Iris pigment epithelial cell (primary cell): ENCODE measurements at places on chromosomes 7 and 10.

DNA sequence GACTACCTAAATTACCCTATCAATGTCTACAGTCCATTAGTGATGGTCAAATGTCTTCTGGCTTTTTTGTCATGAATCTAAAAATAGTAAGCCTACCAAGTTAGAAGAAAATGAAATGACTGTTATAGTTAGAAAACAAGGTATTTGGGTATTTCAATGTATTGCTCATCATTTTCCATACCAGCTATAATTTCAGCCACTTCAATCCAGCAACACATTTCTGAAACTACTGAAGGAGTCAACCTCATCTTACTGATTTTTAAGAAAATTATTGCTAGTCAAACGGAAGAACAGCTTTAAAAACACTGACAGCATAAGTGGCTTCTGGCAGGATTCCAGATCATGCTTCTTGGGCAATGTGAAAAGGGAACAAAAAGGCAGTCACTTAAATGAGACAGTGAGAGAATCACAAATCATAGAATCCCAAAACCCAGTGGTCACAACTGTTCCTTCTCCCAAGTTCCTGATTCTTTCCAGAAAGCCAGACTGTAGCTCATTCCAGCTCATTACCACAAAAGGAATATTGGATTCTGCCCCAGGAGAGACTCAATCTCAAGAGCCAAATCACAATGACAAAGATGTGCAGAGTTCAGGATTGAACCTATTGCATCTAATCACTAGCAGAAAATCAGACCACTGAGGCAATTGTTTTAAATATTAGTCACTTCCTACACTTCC, 61.2 kb upstream of the LRRN3 start:
- peak; percentile 45 for DNase-seq

- DNase-seq, result no peak
Measured at GRCh38 chr10:121113385-121113696, 262.2 kb downstream of the WDR11 start.

DNA sequence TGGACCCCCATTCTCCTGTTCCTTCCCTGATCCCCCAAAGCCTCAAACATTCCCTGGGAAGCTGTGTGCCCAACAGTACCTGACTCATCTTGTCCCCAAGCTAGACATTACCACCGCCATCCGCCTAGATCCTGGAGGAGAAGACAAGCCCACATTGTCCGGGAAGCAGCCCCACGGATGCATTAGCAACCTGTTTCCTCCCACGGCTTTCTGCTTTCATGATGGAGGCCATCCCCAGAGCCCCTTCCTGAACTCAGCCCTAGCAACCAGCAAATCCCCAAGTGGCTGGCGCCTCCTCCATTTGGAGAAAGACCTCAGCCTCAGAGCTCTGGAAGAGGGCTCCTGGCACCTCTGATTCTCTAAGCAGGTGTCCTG, 2.3 kb upstream of the SLC29A3 start:
- DNase-seq, result no peak

- no peak for DNase-seq
Measured at GRCh38 chr7:94176694-94177200, 172.6 kb upstream of the BET1 start.

DNA sequence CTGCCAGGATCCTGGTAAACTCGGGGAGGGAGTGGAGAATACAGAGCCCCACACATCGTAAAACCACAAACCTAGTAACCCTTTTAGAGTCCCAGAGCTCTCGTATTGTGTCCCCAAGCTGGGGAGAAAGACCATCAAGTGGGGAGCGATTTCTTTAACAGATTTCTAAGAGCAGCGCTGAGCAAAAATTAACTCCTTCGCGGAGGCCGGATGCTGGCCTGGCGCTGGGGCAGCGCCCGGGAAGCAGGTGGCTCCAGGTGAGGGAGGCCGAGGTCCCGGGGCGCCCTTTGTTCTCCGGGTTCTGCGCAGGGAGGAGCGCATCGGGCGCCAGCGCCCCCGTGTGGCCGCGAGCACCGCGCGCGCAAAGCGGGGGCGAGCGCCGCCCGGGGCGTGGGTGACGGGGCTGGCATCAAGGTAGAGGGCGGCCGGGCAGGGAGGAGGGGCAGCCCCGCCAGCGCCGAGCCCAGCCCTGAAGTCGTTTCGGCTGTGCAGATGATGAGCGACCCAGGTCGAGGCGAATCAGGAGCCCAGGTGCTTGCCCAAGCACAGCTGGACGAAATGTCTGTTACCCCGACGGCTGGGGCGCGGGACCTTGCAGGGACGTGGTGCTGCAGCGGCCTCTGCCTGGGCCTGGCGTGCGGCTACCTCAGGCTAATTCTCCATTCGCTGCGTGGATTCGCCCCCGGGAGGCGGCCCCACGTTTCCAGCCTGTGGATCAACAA, 10.4 kb upstream of the FGFR2 start:
- DNase-seq, result no peak

DNA sequence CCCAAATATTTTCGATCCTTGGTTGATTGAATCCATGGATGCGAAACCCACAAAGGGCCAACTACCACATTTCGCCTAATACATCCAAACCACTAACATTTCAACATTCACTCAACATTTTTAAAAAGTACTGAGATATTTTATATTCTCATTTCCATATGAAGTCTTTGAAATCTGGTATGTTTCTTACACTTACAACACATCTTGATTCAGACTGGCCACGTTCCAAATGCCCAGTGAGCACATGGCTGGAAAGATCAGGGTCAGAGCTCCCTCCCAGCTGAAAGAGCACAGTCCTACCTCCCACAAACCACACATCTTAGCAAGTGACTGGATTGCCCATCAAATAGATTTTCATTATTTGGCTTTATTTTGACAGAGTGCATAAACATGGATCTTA, 18.9 kb downstream of the NCAPG2 start:
- DNase-seq, result peak; percentile 72

- peak; percentile 24 for DNase-seq
Measured at GRCh38 chr7:149245244-149245643, 5.8 kb downstream of the ZNF212 start.

GRCh38 chr7:112122144-112122543, 84.1 kb downstream of the DOCK4 start:
- no peak for DNase-seq

DNA sequence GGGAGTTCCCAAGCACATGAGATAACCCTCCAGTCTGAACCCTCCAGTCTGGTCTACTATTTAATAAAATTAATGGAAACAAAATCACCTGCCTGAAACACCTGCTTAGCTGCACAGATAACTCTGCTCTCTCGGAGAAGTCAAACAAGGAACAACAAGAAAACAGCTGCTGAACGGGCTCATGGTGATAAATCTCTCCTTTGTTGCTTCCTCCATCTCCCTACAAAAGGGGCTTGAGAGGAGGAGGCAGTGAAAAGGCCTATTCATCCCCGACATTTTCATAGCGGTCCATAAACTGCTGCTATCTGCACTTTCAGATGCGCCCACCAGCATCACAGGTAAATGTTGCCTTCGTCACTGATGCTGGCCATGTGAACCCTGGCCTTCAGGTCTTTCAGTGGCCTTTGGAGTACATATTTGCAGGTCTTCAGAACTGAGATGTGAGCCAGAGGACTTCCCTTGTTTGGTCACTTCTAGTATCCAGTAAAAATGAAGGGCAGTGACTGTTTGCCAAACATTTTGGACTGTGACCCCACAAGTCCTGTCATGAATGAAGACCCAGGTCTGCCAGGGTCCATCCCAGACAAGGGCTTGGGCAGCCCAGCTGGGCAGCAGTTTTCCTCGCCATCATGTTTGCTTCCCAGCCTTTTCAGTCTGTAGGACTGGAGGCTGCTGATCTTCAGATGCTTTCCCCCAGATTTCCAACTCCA, 15.9 kb downstream of the FKBP6 start:
- DNase-seq, result no peak

- peak; percentile 30 for DNase-seq
Measured at GRCh38 chr7:86913709-86914108, 145.7 kb downstream of the ELAPOR2 start.

GRCh38 chr7:104096683-104097082, 107.2 kb upstream of the RELN start:
- DNase-seq, result no peak

DNA sequence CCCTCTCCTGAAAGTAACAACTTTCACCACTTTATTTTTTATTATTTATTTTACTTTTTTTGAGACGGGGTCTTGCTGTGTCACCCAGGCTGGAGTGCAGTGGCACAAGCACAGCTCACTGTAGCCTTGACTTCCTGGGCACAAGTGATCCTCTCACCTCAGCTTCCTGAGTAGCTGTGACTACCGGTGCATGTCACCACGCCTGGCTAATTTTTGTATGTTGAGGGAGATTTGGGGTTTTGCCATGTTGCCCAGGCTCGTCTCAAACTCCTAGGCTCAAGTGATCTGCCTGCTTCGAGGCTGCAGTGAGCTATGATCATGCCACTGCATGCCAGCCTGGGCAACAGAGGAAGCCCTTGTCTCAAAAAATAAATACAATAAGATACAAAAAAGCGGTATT, 14.9 kb upstream of the SLIT1 start:
- no peak for DNase-seq

DNA sequence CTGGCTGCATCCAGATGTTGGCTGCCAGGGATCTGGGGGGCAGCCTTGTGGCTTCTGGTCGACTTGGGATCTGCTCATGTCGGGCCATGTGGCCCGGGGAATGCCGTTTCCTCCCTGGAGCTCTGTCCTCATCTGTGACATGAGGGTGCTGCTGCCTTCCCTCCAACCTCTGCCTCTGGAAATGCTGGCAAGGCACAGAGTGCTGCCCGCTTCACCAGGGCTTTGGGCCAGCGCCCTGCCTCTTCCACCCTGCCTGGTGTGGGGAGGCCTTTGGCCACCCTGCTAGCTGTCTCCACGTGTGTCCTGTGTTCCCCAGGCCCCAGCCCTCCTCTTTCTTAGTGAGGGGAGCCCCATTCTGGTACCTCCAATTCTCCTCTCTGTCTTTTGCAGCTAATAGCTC, 5.8 kb upstream of the SMARCD3 start:
- no peak for DNase-seq
